ENCODE measurements at places on chromosomes 3 and 15.

DNA sequence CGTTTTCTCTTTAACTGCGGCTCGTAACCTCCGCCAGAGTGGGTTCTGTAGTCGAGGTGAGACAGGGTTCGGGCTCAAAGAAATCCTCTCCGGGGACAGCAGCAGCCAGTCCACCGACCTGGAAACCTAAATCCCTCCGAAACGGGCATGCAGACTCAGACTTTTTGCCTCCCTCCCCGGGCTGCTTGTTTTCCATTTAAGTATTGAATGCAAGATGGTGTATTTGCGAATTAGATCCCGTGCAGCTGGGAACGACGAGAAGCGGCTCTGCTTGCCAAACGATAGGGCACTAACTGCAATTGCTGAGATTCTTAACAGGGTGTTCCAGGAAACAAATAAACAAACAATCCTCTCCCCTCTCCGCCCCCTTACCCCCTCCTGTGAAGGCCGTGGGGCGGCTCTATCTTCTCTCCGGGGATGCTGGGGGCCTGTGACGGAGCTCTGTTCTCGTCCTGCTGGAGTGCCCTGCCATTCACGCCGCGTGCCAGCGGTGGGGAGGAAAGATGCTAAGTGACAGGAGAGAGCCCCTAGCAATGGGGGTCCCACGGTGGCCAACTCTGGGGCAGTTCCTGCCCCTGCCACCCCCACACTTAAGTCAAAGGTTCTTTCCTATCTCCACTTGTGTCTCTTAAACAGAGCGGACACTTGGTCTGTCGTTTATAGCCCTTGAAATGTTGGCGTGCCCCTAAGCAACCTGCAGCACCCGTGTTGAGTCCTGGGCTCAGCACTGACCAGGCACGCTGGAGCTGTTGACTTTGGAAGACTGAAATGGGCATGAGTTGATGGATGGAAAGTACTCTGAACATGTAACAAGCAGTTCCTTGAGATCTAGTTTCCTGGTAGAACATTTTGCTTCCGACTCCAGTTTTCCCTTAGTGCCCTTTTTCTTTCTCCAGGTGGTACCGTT is 1.3 kb upstream of the ETV5 start:
- no peak for DNase-seq

DNA sequence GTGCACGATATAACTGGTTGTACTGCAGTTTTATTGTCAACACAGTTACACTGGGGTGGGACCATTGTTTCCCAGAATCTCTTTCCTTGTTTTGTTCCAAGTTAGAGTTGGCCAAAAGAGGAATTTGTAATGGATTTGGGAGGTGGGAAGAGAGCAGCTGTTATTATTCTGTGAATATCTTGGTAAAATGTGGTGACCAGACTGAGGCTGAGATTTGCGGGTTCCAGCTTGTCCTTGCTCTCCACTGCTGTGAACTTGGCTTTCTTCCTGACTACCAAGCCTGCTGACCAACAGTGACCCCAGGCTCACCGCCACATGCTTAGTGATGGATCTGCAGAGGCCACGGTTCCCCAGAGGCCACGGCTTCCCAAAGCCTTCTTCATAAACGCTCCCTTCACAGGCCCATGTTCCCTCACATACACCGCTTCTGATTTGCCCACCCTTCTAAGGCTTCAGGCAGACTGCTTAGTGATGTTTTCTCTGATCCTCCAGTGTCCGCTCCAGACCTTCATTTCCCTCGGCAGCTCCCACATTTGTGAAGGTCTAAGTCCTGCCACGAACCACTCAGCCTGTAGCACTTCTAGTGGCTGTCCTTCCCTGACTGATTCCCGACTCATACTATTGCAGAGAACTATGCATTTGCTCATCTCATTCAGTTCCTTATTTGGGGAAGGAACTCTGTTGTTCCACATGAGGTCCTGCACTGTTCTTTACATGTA is 525.5 kb upstream of the RGMA start:
- no peak for DNase-seq

DNA sequence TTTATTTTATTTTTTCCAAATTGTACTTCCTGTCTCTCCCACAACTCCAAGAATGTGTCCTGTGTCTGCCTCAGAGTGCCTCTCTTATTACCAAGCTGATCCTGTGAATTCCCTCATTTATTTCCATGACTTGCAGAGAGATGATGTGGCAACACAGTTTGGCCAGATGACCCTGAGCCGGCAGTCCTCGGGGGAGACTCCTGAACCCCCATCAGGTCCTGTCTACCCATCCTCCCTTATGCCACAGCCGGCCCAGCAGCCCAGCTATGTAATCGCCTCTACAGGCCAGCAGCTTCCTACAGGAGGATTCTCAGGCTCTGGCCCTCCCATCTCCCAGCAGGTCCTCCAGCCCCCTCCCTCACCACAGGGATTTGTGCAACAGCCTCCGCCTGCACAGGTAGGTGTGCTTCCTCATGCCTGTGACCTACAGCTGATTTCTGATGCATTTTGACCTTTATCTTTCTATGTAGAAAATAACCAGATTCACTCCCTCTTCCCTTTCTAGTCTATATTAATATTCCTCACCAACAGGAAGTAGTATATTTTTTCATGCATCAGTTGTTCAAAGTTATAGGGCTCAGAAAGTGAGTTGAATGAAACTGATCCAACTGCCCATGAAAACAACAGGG is 100.0 kb downstream of the ARPP21 start:
- no peak for DNase-seq

DNA sequence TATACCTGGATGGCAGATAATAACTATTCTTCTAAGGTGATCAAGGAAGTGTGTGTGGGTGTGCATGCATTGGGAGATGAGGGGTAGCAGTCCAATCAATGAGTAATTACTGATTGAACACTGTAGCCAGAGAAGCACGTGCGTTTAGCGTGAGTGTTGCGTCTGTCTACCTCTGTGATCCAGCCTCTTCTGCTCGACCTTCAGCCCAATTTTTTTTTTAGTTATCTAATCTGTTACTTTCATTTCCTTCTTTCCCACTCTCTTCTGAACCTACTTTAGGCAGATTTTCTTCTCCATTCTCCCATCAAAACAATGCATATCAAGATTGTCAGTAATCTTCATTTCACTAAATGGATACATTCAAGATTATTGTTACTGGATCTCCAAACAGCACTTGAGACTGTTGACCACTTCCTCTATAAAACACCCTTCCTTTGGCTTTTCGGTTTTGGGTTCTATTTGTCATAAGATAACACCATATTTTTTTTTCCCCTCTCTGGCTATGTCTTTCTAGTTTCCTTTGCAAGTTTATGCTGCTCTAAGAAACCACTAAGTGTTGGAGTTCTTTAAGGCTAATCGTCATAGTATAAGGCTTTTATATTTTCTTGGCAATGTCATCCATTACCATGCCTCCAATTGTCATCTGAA is 41.0 kb downstream of the MCTP2 start:
- DNase-seq: no peak

DNA sequence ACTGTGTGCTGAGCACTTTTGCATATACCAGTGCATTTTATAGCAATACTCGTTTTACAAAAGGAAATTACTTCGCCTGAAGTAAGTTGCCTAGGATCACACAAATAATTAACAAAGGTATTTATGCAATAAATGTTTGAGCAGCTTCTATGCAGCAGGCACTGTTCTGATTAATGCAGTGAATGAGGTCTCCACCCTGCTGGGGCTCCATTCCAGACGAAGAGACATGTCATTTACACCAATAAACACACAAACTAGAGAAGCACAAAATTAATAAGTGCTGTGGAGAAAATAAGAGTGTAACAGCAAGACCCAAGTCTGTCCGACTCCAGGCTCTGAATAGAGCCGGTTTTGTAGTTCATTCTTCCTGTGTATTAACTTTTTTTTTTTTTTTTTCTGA is 17.5 kb downstream of the NOX5 start:
- no peak for DNase-seq

- no peak for DNase-seq
Observed at GRCh38 chr3:133882986-133883586, 12.6 kb downstream of the RAB6B start.

GRCh38 chr3:194806991-194807630 is 121.4 kb downstream of the FAM43A start:
- no peak for DNase-seq

GRCh38 chr3:45081506-45082141 is 55.5 kb downstream of the CLEC3B start:
- no peak for DNase-seq

GRCh38 chr15:29795610-29796009 is 26.7 kb downstream of the TJP1 start:
- no peak for DNase-seq

DNA sequence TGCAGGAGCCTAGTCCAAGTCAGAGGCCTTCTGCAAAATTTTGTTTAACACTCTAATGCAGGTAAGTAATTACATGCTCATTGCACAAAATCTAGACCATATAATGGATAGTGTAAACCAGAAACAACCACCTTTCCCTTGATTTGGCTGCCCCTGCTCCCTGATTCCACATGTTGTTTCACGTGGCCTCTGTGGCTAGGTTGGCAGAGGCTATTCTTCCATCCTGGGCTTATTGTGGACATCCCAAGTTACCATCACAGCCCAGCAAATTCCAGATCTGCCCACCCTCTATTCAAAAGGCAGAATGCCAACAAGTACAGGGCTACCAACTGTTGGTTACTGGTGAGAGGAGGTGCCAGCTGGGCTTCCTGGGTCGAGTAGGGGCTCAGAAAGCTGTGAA is 794.5 kb upstream of the GRM7 start:
- DNase-seq: no peak

- no peak for DNase-seq
Observed at GRCh38 chr3:69809076-69809835, 70.0 kb downstream of the MITF start.

GRCh38 chr15:98658831-98659699 is 10.7 kb downstream of the IGF1R start:
- DNase-seq: no peak

GRCh38 chr3:47989981-47990440 is 26.2 kb downstream of the MAP4 start:
- DNase-seq: peak; percentile 32

- no peak for DNase-seq
Observed at GRCh38 chr3:105166893-105167292, 199.8 kb upstream of the ALCAM start.

DNA sequence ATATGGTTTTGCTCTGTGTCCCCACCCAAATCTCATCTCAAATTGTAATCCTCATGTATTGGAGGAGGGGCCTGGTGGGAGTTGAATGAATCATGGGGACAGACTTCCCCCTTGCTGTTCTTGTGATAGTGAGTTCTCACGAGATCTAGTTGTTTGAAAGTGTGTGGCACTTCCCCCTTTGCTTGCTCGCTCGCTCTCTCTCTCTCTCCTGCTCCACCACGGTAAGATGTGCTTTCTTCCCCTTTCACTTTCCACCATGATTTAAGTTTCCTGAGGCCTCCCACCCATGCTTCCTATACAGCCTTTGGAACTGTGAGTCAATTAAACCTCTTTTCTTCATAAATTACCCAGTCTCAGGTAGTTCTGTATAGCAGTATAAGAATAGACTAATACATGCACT is 60.7 kb downstream of the GSK3B start:
- DNase-seq: no peak

DNA sequence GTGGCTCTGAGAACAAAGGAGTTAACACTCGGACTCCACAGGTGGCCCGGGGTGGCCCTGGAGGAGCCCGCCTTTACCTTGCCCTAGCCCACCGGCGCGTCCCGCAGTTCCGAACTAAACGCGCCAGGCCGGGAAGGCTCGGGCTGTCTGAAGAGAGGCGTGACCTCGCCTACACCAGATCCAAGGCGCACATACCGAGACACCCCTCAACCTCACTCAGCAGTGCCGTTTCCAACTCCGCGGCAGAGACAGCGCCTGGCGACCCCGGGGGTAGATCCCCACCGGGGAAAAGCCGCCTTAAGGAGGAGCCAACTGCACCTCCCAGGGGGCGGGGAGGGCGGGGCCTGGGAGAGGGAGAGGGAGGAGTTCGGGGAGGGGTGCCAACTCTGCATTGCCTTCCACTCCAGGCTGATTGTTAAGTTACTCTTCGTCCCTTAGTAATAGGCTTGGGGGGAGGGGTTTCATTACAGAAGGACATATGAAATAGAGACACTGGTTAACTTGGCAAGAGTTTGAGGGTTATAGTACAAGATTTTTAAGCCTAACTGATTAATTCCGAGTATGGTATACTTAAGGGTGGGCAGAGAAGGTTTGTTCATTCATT is at the start of gene DLG1:
Gene DLG1 (minus strand): TSS at position 272 of the 604 bp plus-strand sequence. CDS start 1,408 bp downstream, outside the sequence.
- peak; percentile 77 for DNase-seq

DNA sequence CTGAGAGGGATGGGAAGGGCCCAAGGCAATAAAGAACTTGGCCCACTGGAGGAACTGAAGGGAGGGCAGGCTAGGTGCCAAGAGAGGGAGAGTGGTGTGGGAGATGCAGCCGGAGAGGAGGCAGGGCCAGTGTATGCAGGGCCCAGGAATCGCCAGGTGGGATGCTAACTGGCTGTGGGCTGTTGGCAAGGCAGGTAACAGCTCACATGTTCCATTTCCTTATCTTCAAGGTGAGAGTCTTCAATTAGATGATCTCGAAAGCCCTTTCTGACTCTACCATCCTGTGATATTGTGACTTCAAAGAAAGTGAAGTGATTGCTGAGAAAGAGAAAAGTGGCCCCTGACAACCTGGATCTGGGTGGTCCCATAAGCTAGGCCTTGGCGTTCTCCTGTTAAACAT is 49.0 kb downstream of the CASR start:
- DNase-seq: no peak

- DNase-seq: peak; percentile 39
Observed at GRCh38 chr3:32238453-32239306, at the start of gene CMTM8. Gene CMTM8 (plus strand): TSS chr3:32238680. CDS start chr3:32238973, 293 bp downstream.

- no peak for DNase-seq
Observed at GRCh38 chr3:130411320-130411719, 65.8 kb downstream of the COL6A5 start.

DNA sequence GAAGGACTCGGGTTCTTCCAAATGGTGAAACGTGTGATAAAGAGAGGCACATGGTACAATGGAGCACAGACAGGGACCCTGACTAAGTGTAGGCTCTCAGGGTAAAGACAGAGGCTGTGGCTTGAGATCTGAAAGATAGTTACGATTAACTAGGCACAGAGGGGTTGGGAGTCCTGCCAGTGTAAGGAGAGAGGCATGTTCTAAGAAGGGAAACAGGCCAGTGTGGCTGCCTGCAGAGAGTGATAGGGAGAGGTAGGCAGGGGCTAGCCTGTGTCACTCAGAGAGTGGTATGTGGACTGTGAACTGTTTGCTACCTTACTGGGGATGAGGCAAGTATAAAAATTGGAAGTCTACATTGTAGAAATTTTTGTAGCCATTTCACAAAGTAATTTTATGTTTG is 109.5 kb downstream of the PEX5L start:
- DNase-seq: no peak

GRCh38 chr3:184565421-184566211 is 4.0 kb downstream of the EPHB3 start:
- no peak for DNase-seq

DNA sequence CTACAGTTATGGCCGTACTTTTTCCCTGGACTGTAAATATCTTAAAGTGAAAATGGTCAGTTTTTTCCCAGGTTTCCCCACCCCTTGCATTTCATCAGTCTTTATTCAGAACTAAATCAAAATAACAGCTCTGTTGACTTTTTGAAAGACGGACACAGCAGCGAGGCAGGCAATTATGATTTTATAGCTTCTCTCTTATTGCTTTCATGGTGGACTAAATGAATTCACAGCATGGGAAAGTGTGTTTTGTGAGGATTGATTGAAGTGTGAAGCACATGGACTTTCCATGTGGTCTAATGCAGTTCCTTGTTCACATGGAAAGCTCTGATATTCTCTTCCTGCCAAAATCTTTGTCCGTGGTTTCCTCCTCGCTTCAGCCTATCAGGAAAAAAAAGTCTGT is 268.7 kb upstream of the ARL6 start:
- DNase-seq: no peak

- no peak for DNase-seq
Observed at GRCh38 chr15:92326236-92326635, 67.4 kb upstream of the ST8SIA2 start.

GRCh38 chr3:126927846-126928245 is 55.1 kb upstream of the PLXNA1 start:
- no peak for DNase-seq

- DNase-seq: no peak
Observed at GRCh38 chr15:101070502-101071273, 151.5 kb downstream of the LRRK1 start.
